Stimulated activated CD4-positive, alpha-beta T cell treated with anti-CD3 and anti-CD28 coated beads, Interleukin-1b, Interleukin-23, amount 100 ng/mL, for 1 hour (primary cell): ENCODE measurements at places on chromosomes 6 and 20.

DNA sequence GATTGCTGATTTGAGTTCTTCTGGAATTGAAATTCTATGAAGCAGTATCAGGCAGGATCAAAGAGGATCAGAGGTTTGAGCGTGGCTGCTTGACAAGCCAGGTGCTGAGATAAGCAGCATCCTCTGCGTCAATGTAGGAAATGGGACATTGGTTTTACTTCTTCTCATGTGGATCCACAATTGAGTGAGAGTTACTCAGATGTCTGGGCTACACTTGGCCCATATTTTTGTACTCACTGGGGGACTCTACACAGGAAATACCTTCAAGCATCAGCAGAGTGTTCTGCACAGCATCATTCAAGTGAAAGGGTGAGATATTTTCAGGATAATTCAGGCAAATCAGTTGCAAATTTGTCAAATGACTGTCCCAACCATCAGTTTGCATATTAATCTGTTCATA is 613.9 kb upstream of the ARID1B start:
- no peak for DNase-seq

DNA sequence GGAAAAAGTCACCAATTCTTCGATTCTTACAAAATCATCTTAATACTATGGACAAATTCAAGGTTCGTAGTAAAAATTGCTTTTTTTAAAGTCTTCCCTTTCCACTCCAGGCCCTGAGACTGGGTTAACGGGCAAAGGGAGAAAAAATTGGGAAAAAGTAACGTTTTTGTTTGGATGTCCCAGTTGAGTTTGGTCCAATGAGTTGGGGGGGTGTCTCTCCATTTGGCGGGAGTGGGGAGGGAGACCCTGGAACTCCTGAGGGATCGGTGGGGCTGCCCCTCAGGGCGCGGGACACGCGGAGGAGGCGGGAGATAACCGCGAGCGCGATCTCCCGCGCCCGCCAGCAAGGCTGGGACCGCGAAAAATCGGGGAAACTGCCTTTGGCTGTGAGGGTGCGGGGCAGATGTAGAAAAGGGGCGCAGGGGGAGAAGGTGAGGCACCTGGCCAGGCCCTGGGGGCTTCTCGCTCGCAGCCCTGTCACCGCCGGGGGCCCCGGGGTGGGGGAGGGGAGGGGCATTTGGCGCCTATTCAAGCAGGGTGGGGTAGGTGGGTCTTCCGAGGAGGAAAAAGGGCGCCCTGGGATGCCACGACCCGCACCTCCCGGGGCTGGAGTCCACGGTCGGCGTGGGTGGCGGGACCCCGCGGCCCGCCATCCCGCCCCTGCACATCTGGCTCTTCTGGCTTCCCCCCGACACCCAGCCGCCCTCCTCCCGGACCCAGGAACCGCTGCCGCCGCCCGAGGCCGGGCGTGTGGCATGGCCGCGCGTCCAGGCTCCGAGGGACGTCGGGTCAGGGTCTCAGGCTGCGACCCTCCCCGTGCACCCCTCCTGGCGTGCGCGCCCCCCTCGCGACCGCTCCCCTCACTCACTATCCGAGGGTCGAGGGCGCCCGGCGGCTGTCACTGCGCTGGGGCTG is 595 bp downstream of the FBXO5 start:
- no peak for DNase-seq

DNA sequence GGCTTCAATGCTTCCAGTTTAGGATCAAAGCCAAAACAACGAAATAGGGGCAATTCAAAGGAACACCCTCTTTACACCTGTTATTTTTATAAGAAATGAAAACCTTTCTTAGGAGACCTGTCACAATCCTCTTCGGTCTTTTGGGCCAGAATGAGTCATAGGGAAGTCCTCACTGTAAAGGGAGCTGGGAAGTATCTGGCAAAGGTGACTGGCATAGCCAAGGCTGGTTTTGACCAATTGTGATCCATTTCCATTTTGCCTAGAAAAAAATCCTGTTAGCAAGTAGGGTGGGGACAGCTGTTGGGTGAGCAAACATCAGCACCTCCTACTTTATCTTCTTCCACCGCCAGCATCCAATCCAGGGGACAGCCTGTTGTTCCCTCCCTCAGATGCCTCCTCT is 343.2 kb upstream of the SULF2 start:
- no peak for DNase-seq

DNA sequence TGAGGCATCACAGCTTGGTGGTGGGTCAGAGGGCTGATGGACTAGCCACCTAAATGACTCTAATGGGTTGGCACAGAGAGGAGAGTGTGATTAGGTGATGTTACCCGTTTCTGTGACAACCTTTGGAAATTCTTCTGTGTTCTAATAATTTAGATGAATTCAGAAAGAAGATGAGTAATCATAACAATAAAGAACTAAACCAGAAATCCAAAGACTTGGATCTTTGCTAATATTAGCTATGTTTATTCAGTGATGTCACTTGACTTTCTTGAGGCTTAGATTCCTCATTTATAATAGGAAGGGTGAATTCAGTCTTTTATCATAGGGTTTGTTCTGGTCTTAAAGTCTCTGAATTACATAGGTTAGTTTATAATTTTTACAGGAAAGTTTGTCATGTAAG is 19.9 kb downstream of the CRYBG1 start:
- no peak for DNase-seq

DNA sequence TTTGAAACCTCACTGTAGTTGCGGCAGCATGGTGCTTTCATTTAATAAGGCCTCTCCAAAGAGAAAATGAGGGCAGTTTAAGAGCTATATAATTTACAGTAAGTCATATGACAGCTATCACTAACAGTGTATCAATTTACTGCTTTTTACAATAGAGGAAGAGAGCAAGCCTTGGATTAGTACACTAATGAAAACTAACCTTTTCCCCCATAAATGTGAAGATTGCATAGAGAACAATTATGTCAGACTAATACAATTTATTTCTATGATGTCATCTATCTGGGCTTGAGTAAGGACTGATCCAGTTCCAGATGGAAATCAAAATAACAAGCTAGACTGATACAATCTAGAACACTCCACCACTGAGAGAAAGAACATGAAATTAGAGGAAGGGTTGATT is 78.1 kb upstream of the FAM83B start:
- no peak for DNase-seq

GRCh38 chr20:37977786-37978185 is 55.5 kb downstream of the TTI1 start:
- no peak for DNase-seq

GRCh38 chr6:160226118-160226591 is 32.5 kb downstream of the SLC22A2 start:
- no peak for DNase-seq

- DNase-seq: no peak
Observed at GRCh38 chr6:88705601-88706000, 257.8 kb downstream of the RNGTT start.

GRCh38 chr6:125717120-125717731 is 32.2 kb upstream of the HEY2 start:
- DNase-seq: no peak

DNA sequence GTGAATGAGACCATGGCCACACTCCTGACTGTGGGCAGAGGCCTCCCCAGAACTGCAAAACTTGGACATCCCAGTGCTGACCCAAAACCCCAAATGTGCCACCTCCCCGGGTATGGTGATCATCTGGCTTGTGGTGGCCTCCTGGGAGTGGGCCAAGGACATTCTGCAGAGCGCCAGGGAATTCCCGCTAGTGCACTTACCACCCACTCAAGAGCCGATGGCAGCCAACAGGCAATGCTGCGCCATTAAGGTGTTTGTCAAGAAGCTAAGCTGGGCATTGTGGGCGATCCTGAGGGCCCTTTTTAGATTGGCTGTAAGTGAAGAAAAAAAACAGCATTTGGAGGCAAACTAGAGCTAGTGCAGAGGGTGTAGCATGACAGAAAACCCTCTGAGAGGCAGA is 9.4 kb downstream of the MMP24 start:
- DNase-seq: no peak

GRCh38 chr20:8260837-8261251 is 128.8 kb downstream of the PLCB1 start:
- DNase-seq: no peak

- no peak for DNase-seq
Observed at GRCh38 chr6:37187321-37188022, 17.5 kb downstream of the PIM1 start.

DNA sequence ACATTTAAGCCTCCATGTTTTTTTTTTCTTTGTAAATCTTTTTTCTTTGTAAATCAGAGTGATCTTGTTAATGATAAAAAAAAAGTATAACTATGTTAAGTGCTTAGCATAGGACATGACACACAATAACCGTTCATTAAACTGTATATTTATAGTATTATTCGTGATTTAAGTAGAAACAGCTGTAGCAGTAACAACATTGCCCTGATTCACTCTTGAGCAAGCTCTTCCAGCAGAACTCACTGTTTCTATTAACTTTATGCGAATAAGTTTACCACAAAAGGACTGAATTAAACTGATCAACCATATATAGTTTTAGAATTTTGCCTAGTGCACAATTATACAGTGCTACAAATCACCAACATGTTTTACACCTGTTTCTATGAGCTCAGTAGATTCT is 1338.0 kb upstream of the EYS start:
- DNase-seq: no peak

GRCh38 chr6:116616737-116617053 is 416 bp downstream of the RSPH4A start:
- no peak for DNase-seq

DNA sequence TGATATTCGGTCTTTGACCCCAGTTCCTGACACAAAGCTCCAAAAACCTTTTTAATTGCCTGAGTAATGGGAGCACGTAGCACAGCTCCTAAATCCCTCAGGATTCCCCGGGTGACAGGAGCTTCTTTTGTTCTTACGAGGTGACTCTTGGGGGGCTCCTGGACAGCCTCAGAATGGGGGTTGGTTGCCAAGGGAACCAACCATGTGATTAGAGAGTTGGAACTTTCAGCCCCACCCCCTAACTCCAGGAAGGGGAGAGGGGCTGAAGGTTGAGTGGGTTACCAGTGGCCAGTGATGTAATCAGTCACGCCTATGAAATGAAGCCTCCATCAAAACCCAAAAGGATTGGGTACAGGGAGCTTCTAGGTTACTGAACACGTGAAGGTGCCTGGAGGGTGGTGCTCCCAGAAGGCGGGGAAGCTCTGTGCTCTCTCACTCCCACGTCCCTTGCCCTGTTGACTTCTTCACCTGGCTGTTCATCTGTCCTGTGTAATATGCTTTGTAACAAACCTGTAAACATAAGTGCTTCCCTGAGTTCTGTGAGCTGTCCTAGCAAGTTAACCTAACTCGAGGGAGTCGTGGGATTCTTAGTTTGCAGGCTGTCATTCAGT is 89.5 kb downstream of the CHMP4B start:
- DNase-seq: no peak

DNA sequence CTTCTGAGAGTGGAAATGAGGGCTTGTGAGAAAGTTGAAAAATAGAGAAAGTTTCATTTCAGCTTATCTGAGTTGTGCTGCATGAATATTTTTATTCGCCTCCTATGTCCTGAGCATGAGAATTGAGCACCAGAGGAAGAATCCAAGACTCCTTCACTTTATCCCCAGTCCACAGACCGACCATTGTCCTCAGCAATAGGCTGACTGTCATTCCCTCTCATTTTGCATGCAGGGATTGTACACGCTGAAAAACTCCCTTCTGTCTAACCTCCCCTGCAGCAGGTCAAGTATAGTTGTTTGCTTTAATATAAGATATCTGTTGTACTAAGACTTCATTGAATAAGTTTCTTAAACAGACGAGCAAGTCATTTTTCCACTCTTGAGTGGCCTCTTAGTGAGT is 437.6 kb downstream of the PRKN start:
- DNase-seq: no peak

GRCh38 chr6:49550492-49551077 is at the start of gene C6orf141:
C6orf141 (plus strand) TSS chr6:49550668; CDS start chr6:49550793, 125 bp downstream.
- no peak for DNase-seq

GRCh38 chr6:16741112-16742016 is 19.9 kb downstream of the ATXN1 start:
- DNase-seq: no peak

- no peak for DNase-seq
Observed at GRCh38 chr6:20826378-20826777, 292.1 kb downstream of the CDKAL1 start.
